COR-L47 (cell line): ENCODE measurements at places on chromosomes 2 and 18.

DNA sequence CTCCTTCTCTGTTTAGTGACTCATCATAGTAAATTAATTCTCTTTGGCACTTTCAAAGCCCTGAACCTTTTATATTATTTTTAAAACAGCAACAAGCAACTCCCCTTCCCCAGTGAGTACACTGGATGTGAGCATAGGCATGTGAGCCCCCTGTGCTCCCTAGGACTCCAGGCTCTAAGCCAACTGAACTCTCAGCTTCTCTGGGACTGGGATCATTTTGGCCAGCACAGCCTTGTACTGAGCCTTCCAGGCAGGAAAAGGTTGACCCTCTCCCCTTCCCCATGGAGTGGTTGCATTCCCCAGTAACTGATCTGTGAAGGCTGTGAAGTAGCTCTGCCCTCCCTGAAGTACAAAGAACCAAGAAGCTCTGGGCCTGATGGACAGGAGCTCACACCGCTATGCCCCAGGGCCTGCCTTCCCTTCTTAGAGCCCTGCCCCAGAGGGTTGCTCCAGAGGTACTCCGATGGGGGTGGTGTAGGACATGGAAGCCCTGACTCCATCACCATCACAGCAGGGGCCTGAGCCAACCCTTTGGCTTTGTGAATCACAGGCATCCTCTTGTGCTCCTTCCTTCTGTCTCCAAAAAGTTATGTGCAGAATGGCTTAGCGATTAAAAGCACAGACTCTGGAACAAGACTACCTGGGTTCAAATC lies 57.8 kb downstream of the ADD2 start:
- DNase-seq, result no peak

DNA sequence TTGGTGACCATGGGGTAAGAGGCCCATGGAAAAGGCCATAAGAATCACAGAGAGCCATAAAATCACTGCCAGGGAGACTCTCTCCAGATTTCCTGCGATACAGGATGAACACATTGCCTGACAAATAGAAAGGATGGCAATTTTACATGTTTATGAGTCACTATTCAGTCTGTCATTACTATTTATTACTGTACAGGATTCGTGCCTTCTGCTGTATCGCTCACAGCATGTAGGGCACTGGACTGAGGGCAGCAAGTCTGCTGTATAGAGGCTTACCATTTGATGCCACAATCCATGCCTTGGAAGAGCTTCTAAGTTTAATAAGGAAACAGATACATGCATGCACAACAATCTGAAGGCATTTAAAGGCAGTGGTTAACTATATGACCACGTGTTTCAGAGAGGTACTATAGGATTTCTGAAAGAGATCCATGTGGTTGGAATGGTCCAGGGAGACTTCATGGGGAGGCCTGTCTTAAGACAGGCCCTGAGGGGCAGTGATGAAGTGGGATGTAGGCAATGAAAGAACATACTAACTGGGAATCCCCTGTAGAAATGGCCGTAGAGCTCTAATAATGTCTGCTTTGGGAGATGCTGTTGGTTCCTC lies 702.4 kb upstream of the RAB6C start:
- DNase-seq, result no peak

GRCh38 chr18:4198956-4199355 lies 256.2 kb downstream of the DLGAP1 start:
- no peak for DNase-seq

DNA sequence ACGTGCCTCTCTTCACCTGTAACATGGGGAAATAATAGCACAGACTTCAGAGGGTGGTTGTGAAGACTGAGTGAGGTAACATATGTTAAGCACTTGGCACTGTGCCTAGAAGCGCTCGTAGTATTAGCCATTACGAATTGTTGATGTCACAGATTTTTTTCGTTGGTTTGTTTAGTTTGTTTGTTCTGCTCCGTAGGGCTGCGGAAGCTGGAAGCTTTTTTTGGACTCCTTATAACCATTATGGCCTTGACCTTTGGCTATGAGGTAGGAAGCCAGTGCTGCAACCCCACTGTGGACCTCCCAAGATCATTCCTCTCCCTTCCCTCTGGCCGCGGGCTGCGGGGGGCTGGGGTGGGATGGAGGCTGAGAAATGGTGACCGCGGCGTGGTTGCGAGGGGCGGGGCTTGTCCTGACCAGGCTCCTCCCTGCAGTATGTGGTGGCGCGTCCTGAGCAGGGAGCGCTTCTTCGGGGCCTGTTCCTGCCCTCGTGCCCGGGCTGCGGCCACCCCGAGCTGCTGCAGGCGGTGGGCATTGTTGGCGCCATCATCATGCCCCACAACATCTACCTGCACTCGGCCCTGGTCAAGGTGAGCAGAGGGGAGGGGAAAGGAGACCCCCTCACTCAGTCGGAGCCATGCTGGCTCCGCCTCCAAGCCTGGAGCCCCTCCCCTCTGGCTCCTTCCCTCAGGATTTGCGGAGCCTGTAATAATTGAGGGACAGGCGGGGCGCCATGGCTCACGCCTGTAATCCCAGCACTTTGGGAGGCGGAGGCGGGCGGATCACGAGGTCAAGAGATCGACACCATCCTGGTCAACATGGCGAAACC lies 5.5 kb downstream of the SLC11A1 start:
- DNase-seq, result peak; percentile 48

DNA sequence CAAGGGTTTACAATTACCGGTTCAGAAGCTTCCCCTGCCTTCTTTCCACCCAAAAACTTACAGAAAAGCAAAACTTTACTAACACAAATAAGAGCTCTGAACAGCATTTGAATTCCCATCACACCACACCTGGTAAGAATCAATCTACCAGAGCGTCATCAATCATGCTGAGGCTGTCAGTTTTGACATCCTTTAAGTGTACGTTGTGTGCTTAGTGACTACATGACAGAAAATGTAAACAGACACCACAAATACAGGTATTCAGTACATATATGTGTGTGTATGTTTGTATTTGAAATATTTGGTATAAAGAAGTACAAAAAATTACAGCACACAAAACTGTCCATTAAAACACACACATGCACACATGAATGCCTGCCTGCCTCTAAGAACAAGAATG lies 523.5 kb downstream of the TMEM182 start:
- no peak for DNase-seq

- DNase-seq, result peak; percentile 9
These were observed 261.8 kb downstream of the SPAG16 start for GRCh38 chr2:213545964-213546475.

GRCh38 chr18:5538544-5538943 lies 5.3 kb downstream of the EPB41L3 start:
- peak; percentile 11 for DNase-seq

GRCh38 chr2:37098416-37099118 lies 14.2 kb downstream of the GPATCH11 start:
- no peak for DNase-seq

- no peak for DNase-seq
These were observed 790.5 kb upstream of the ID2 start for GRCh38 chr2:7891312-7891711.

- no peak for DNase-seq
These were observed 136.7 kb upstream of the NCK2 start for GRCh38 chr2:105607920-105608504.

DNA sequence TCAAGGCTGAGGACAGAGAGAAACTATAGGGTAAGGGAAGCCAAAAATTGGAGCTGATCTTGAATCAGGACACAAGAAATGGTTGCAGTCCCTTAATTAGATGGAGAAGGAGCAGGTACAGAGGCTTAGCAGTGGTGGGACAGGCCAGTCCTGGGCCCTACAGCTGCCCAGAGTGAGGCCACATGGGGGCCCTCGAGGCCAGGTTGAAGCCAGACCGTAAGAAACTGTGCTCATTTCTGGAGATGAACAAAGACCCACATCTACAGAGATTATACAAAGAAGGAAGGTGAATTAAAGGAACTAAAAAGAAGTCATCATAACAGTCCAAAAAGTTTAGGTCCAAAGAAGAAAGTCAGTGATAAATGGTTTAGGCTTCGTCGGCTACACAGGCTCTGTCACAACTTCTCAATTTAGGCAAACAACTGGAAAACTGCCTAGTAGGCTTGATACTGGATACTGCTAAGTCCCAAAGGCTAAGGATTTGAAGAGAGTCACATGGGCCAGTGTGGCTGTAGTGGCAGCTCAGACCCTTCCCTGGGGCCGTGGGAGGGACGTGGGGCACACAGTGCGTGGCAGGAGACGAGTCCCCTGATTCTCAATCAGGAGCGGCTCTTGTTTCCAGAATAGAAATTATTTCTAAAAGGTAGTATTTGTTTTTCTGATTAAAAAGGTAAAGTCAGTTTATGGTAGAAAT lies 50.4 kb upstream of the CNGA3 start:
- DNase-seq, result no peak

DNA sequence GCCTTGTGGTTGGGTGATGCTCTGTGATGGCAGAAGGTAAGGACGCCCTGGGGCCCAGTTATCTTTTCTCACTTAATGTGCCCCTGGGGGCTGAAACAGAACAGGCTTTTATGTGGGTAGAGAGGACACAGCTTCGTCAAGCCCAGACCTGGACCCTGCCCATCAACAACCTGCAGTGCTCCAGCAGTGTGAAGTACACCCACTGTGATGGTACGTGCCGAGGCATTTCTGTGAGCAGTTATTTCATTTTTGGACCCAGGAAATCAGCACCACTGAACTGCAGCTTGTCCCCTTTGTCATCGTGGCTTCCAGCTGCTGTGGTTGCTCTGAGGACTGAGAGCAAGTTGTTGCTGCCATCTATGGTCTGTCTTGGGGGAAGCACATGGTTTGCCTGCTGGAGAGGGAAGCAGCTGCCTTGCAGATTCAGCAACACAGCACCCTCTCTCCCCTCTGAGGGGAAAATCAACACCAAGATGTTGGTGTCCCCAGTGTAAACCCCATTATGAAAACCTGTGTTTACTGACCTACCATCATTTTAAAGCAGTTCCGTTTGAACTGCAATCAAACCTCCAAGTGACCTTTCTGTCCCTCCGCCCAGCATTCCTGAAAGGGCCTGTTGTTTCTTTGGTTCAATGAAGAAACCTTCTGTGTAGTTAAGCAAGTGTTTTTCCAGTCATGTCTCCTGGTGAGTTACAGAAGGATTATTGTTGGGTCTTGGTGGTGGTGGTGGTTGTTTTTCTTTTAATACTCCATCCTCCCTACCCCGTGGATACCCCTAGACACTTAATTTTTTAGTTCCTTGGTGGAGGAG lies 158.2 kb downstream of the MGAT5 start:
- DNase-seq, result peak; percentile 82

DNA sequence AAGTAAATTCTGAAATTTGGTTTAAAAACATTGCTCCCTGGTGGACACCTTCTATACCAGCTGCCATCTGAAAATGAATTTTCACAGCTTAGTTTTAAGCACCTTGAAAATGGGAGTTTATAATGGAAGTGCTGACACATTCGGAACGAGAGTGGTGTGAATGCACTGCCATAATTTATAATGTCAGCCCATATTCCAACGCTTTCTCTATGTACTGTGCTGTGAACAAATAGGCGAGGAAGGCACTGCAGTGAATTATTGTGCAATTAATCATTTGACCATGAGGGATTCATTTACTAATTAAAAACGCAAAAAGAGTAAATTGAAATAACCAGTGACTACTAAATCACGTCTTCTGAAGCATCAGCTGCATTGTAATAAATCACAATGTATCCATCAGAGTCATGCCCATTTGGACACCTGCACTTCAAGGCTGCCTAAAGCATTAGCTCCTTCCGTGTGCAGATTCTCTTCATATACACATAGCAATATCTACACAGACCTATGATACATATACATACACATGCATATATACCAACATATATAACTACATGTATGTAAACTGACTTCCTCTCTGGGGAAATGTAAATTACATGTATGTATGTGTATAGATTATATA lies 699.8 kb downstream of the GALR1 start:
- DNase-seq, result peak; percentile 5

DNA sequence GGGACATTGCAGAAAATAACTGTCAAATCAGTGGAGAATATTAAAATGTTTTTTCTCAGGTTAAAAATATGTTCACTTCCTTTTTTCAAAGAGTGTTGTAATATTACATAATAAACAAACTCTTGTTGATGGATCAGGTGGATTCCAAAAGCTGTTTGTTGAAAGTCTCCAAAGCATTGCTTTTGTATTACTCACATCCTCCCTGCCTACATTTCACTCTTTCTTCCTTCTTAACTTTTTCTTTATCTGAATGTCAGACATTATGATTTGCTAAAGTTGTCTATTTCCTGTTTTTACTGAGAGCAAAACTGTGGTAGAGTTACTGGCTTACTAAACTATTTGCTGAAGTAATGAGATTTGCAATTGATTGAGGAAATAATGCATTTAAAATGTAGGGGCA lies 92.1 kb downstream of the CDH19 start:
- no peak for DNase-seq

- no peak for DNase-seq
These were observed 25.7 kb downstream of the PSMA8 start for GRCh38 chr18:26159353-26159752.

DNA sequence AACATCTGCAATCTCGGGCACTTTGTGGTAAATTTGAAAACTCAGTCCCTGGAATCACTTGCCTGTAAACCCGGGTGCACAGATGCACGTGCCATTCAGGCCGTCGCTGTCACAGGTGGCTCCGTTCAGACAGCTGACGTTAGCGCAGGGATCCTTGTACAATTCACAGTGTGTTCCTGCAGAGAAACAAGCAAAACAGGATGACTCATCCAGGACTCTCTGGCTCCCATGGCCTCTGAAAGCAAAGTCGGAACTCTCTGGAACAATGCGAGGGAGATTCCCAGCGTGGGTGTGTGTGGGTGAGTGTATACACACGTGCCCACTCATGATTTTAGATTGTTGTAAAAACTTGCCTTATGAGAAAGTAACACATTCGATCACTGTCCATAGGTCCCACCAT lies 136.1 kb upstream of the PID1 start:
- DNase-seq, result no peak

GRCh38 chr2:177693658-177694339 lies 301.2 kb downstream of the AGPS start:
- DNase-seq, result no peak

DNA sequence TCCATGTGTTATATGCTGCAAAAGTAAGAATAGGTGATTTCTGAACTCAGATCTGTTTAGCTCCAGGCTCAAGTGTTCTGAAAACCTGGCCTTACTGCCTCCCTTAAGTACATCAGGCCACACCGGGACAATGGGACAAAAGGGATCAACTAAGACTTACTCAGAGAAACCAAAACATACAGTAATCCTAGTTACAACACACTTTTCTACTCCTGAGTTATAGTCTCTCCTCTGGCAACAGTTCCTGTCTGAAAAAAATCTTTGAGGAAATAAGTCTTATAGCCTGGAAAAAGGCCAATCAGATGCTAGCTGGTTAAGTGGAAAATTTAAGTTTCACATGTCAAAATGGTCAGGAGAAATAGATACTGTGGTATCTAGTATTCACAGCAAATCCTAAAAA lies 5.6 kb downstream of the METTL5 start:
- DNase-seq, result no peak

GRCh38 chr18:62329691-62330454 lies 4.8 kb downstream of the TNFRSF11A start:
- DNase-seq, result no peak

GRCh38 chr2:233761040-233761769 lies 1.1 kb downstream of the UGT1A1 start:
- DNase-seq, result no peak
